Fibroblast of villous mesenchyme (primary cell): ENCODE measurements at places on chromosomes 1 and 21. TPM values are rescaled to one million over a fixed set of nuclear protein-coding genes. Genes with fewer than 3 reads are reported as not detected.

The SPRR1B gene
- not detected in 2 replicates for total RNA-seq

The DNAJC6 gene
- 12.2 and 24.6 TPM in 2 replicates for total RNA-seq

DNA sequence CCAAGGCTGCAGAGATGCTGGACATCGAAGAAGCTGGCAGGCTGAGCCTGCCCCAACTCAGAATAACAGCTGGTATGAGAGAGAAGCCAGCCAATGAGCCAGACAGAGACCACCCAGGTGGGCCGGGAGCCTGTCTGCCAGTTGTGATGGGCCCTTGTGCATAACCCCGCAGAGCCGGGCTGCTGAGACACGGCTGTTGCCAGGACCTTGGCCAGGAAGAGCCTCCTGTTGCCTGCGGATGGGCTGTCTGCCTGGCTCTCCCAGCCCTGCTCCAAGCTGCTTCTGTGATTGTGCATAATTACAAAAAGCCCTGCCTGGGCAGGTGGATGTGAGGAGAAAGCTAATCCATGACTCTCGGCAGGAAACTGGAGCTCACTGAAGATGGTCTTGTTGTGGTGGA, 126.5 kb downstream of the CAPN8 start:
- no peak for DNase-seq

GRCh38 chr21:33733601-33734000, 91.3 kb downstream of the ITSN1 start:
- DNase-seq = no peak

GRCh38 chr1:44289530-44289929, 65.5 kb downstream of the ERI3 start:
- no peak for DNase-seq

DNA sequence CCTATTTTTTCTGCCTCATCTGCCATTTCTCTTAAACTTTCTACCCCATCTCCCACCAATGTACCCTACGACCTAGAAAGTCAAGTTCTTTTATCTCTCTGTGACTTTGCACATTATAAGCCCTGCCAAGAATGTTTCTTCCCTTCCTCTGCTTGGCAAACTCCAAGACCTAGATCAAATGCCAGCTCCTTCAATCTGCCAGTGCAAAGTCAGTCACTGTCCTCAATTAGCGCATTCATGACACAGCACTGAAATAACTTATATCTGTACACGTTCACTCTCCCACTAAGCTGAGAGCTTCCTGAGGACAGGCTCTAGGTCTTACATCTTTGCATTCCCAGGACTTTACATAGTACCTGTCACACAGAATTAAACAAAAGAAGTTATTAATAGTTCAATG, 21.4 kb upstream of the LSM10 start:
- DNase-seq = no peak

The LRRC71 gene
- not detected in 2 replicates for total RNA-seq

The ARMH1 gene
- 0.32 and 0.43 TPM in 2 replicates for total RNA-seq

The B3GALT2 gene
- total RNA-seq = 12.9 and 32.8 TPM in 2 replicates

- no peak for DNase-seq
Measured at GRCh38 chr1:225942574-225942973, 1.6 kb upstream of the LEFTY2 start.

The HOOK1 gene
- total RNA-seq = not detected in 2 replicates

The PLA2G4A gene
- 12.1 and 15.5 TPM in 2 replicates for total RNA-seq

The INKA2 gene
- total RNA-seq = 4.3 and 4.5 TPM in 2 replicates

The SYPL2 gene
- total RNA-seq = 4.5 and 10.8 TPM in 2 replicates

The GNAT2 gene
- under 0.01 and 0.43 TPM in 2 replicates for total RNA-seq

The LEFTY2 gene
- total RNA-seq = under 0.01 TPM in 1 of 2 replicates, not detected in the other

The LGR6 gene
- not detected in 2 replicates for total RNA-seq

GRCh38 chr21:44299458-44300261, at the start of gene PFKL:
Gene PFKL, plus strand, starts transcription at chr21:44300053. Its CDS starts 53 bp downstream, at chr21:44300106.
- peak; percentile 77 for DNase-seq

DNA sequence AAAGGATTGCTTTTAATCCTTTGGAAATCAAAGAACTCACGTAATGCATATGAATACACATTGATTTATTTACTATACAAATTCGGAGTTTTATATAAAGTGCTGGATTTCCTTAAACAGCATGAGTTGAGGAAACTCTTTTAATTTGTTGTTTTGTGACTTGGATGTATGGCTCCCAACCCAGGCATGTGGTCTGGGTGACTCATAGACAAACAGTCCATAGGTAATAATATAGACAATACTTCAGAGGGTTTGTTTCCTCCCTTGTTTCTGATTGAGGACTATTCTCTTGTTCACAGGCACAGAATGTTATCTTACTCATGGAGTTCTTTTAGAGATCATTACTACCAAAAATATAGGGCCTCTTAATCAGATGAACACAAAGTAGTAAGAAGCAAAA, 43.8 kb downstream of the XPR1 start:
- no peak for DNase-seq

The CLCA4 gene
- not detected in 2 replicates for total RNA-seq

The TNFRSF4 gene
- 0.32 and 0.43 TPM in 2 replicates for total RNA-seq

The INSRR gene
- not detected in 2 replicates for total RNA-seq

DNA sequence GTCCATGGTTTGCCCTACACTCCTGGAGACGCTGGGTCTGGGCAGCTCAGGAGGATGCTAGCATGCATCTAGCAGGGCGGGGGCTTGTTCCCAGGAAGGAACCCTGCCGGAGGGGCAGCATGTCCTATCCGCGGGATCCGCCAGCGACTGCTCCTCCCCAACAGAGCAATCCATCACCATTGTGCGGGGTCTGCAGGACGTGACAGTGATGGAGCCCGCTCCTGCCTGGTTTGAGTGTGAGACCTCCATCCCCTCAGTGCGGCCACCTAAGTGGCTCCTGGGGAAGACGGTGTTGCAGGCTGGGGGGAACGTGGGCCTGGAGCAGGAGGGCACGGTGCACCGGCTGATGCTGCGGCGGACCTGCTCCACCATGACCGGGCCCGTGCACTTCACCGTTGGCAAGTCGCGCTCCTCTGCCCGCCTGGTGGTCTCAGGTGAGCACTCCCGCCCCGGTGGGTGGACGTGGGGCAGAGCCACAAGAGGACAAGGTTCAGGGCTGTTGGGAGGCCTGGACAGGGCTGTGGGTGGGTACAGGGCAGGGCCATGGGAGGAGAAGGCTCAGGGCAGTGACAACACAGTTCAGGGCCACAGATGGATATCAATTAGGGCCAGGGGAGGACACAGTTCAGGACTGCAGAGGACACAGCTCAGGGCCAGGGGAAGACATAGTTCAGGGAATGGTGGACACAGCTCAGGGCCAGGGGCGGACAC, 71.3 kb downstream of the OBSCN start:
- no peak for DNase-seq

- peak; percentile 10 for DNase-seq
Measured at GRCh38 chr1:159090286-159091179, 14.0 kb upstream of the AIM2 start.

DNA sequence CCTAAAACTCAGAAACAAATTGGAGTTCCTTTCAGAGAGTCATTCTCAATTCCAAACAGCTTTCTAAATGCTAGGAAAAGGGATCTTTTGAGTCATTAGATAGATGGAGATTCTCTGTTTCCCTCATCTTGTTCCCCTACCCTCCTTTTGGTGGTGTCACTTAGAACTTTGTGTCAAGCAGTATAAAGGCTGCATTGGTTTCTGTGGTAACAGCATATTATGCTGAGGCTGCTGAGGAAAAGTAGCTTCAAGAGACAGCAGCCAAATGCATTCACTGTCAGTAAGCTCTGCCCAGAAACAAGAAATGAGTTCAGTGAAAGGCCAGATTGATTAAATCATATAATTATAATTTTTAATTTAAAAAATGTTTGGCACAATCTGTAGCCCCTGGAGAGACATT, 144.1 kb downstream of the LRRC40 start:
- DNase-seq = no peak

GRCh38 chr21:43331962-43332828, 94.7 kb downstream of the SIK1 start:
- peak; percentile 95 for DNase-seq

The SH3D21 gene
- 3.9 and 5.8 TPM in 2 replicates for total RNA-seq

The FUBP1 gene
- total RNA-seq = 87.0 and 125 TPM in 2 replicates

The AQP10 gene
- total RNA-seq = not detected in 2 replicates

- peak; percentile 31 for DNase-seq
Measured at GRCh38 chr1:202274611-202275010, 67.1 kb downstream of the UBE2T start.

DNA sequence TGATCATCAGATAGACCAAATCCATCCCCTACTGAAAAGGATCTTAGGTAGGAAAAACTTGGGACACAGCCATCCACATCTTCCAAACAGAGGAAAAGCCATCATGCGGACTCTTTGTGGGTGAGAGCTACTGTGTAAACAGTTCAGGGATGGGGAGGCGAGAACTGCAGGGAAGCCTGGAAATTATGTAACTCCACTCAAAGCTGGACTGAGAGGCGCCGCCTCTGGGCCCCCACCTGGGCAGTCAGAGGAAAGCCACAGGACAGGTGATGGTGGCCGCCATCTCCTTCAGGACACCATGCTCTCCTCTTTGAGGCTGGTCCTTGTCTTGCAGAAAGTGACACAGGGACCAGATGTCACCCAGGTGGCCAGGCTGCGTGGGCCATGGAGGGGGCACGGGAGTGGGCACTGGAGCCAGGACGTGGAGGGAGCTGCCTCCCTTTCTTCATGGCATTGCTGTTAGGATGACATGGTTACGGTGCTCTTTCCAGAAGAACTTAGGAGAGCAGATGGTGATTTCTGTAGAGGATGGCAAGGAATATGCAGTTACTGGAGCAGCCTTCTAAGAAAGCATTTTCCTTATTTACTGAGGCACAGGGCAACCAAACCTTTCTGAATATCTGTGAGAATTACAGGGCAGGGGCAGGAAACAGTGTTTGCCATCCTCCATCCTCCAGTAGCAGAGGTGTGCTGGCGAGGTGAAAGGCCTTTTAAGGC, 32.0 kb upstream of the TDRD10 start:
- no peak for DNase-seq

- no peak for DNase-seq
Measured at GRCh38 chr1:27451343-27451742, 38.6 kb downstream of the WASF2 start.

DNA sequence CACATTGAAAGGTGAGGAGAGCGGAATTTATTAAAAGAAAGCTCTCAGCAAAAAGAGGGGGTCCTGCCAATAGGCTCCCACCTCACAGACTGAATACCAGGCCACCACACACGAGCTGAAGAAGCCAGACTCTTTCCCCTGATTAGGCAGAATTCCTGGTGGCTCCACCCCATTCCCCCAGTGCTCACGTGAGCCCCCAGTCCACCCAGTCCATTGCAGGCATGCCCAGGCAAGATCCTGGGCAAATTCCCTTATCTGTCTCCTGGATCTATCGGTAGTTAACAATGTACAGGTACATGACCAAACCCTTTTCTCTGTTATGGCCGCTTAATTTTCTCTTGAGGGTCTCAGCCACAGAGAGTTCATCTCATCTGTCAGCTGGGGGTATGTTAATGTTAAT, 54.6 kb upstream of the BTG3 start:
- no peak for DNase-seq

The DNM3 gene
- 1.9 and 2.2 TPM in 2 replicates for total RNA-seq

GRCh38 chr1:234769284-234769985, 159.5 kb upstream of the IRF2BP2 start:
- no peak for DNase-seq

GRCh38 chr21:34743831-34744230, 75.0 kb downstream of the CLIC6 start:
- DNase-seq = peak; percentile 44

The SMIM1 gene
- 1.7 and 3.5 TPM in 2 replicates for total RNA-seq

DNA sequence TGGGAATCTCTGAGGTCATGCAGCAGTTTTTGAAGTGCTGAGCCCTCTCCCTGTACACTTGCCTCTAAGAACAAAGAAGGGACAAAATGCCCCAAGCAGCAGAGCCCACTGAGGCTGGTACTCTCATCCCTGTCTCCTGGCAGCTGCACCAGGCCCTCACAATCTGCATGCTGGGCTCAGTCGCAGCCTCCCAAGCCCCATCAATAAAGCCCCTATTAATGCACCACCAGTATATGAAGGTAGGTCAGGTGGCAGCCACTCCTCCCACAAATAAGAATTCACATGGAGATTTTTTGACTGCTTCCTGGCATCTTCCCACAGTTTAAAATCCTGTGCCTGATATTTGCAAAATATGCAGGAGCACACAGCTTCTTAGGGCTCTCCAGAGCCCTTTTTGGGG, 181.2 kb upstream of the PALMD start:
- DNase-seq = no peak

- no peak for DNase-seq
Measured at GRCh38 chr1:234526922-234527321, 47.9 kb upstream of the TARBP1 start.

The PGBD5 gene
- total RNA-seq = not detected in 2 replicates

DNA sequence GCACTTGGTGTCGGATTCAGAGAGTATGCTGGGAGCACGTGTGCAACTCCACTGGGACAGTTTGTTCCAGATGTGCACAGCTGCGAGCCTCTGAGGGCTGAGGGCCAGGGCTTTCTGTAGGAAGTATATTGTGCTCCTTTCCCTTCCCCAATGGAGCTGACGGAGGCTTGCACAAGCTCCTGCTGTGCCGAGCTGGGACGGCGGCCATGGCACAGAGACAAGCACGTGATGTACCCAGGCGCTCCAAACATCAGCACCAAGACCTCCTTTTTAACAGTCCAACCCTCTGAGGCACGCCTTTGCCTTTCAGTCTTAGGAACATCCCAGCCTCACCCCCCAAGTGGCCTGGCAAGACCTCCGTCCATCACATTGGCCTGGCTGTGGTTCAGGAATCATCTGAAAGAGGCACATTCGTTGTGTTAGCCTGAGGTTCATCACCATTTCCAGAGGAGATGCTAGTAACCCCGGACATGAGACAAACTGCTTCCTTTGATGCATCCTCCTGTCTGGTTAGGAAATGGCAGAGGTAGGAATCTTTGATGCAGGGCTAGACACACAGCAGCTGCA, 339.2 kb upstream of the KAZN start:
- no peak for DNase-seq

DNA sequence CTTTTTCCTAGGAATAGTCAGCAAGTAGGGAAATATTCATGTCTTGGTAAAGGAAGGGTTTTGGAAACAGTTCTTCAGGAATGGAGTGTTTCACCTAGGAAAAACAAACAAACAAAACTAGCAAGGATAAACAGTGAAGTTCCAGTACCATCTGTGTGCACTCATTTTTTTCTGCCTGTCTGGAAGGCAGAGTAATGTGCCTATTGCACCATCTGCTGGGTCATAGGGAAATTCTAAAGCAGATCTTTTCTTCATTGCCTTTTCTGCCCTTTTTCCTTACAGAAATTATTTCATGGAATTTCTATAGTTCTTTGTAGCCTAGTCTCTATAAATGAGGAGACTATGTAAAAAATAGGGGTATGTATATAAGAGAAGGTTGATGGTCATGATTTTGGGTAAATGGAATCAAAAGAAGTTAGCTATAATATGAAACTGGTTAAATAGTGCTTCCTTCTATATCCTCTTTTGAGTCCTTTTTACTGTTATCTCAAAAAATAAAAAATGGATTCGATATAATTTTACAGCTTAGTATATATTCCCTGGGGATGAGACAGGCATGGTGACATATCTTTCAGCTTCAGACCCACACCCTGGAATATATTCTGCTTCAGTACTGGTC, 3.4 kb upstream of the HRNR start:
- DNase-seq = peak; percentile 5

The MSH4 gene
- under 0.01 and 0.43 TPM in 2 replicates for total RNA-seq

The KIF14 gene
- total RNA-seq = 6.4 and 14.2 TPM in 2 replicates

GRCh38 chr1:46203738-46204405, 738 bp downstream of the LURAP1 start:
- no peak for DNase-seq

The RIPPLY3 gene
- total RNA-seq = under 0.01 TPM in 1 of 2 replicates, not detected in the other
